ENCODE measurements at places on chromosomes 3 and 15.

GRCh38 chr15:59157840-59158700 lies 48.6 kb upstream of the LDHAL6B start:
- DNase-seq: no peak

GRCh38 chr3:57423335-57423734 lies 120.8 kb downstream of the DNAH12 start:
- DNase-seq: no peak

GRCh38 chr3:100527347-100527735 lies 34.9 kb downstream of the TMEM45A start:
- no peak for DNase-seq

- no peak for DNase-seq
These were observed 223.3 kb upstream of the CCDC54 start for GRCh38 chr3:107153981-107154380.

DNA sequence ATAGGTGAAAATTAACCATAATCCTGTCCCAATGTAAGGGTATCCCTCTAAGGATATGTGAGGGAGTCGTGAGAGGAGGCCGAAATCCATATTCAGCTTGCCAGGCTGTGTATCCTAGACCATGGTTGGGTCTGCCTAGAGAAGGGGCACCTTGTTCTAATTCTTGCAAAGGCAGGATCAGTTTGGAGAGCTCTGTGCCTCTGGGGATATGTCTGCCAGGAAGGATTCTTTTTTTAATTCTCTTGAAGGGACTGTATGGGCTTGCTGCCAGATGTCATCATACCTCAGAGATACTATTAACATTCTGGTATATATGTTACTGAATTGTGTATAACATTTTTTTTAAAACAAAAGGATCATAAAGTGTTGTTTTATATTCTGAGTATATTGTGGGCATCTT lies 2.4 kb downstream of the ATP1B3 start:
- peak; percentile 43 for DNase-seq

GRCh38 chr15:67107014-67107812 lies 41.8 kb downstream of the SMAD3 start:
- peak; percentile 99 for DNase-seq

GRCh38 chr3:45642731-45643152 lies 46.5 kb upstream of the SACM1L start:
- DNase-seq: peak; percentile 36

- DNase-seq: no peak
These were observed 24.5 kb upstream of the KLF13 start for GRCh38 chr15:31302029-31302657.

- peak; percentile 92 for DNase-seq
These were observed 1087.1 kb upstream of the ALCAM start for GRCh38 chr3:104279617-104280016.

DNA sequence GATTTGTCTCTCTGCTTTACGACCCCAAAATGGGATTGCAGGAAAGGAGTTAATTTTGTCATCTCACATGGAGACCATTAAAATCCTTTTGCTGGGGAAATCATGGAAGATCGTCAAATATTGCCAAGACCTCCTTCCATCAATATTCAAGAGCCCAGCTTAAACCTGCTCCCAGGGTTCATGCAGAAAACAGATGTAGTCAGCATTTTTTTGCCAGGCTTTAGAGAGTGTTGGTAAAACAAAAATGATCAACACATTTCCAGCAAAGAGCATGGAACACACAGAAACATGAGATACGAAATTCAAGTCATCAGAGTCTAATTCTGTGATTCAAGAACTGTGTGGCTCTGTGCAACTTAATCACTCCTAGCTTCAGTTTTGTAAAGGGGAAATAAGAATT lies 118.0 kb upstream of the ATP10A start:
- DNase-seq: no peak

- no peak for DNase-seq
These were observed 180.4 kb upstream of the STT3B start for GRCh38 chr3:31352331-31352730.

DNA sequence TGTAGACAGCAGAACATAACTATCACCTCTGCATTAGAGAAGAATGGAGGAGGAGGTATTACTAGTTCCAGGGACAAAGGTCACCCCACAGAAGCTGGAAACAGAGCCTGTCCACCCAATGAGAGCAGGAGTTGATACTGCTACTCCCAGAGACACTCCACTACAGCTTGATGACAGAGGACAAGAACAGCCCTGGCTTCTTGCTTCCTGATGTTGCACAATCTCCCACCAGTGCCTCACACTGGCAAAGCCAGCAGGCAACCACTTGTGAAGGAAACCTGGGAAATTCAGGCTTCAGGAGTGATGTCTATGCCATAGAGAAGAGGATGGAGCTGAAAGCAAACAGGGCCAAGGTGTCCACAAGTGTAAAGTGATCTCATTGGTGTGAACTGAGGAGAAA lies 78.0 kb upstream of the POU1F1 start:
- no peak for DNase-seq

- DNase-seq: peak; percentile 6
These were observed 292.2 kb downstream of the NR2F2 start for GRCh38 chr15:96622714-96623113.

DNA sequence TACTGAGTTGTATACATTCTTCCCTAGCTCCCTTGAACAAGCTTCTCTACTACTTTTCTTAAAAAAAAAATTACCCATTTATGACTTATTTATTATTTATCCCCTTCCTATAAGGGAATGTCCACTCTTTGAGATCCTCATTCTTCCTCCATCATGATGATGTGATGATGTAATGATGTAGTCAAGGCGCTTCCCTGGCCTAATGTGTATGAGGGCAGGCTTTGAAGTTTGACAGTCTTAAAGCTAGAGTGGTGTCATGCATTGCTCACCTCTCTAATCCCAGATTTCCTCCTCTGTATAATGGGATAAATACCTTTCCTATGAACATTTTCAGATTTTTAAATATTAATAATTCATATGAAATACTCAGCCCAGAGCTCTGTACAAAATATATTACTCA lies 486.0 kb upstream of the TPRG1 start:
- no peak for DNase-seq

DNA sequence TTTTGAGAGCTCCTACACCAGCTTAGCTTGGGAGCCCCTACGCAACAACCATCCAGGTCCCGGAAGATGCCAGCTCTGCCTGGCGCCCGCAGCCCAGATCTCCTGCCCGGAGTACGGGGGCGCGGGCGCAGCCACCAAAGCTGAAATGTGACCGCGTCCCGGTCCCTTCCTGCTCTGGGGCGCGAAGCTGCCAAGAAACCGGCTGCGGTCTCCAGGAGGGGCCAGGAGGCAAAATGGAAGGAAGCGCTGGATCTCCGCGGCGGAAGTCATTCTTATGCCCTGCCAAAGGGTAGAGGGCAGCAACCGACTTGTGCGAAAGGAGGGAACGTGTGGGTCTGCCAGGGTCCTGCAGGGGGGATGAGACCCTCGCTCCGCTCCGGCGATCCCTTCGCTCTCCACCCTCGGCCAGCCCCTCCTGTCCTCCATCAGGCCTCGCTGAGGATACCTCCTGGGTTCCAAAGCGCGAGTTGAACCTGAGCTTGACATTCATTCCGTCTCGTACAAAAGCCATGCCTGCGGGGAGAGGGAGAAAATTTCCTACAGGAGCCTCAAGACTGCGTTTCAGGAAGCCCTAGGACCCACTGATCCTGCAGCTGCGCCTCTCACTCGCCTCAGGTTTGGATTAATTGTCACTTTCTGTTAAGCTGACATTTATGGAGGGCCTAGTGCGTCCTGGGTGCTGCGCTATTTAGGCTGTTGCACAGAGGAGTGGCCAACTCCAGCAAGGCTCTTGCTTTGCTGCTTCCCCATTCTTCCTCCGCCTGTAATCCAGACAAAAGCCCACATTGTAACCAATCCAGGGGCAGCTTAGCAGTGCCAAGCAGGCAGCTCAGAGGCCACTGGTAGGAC lies 98.3 kb upstream of the VGLL3 start:
- DNase-seq: peak; percentile 90

DNA sequence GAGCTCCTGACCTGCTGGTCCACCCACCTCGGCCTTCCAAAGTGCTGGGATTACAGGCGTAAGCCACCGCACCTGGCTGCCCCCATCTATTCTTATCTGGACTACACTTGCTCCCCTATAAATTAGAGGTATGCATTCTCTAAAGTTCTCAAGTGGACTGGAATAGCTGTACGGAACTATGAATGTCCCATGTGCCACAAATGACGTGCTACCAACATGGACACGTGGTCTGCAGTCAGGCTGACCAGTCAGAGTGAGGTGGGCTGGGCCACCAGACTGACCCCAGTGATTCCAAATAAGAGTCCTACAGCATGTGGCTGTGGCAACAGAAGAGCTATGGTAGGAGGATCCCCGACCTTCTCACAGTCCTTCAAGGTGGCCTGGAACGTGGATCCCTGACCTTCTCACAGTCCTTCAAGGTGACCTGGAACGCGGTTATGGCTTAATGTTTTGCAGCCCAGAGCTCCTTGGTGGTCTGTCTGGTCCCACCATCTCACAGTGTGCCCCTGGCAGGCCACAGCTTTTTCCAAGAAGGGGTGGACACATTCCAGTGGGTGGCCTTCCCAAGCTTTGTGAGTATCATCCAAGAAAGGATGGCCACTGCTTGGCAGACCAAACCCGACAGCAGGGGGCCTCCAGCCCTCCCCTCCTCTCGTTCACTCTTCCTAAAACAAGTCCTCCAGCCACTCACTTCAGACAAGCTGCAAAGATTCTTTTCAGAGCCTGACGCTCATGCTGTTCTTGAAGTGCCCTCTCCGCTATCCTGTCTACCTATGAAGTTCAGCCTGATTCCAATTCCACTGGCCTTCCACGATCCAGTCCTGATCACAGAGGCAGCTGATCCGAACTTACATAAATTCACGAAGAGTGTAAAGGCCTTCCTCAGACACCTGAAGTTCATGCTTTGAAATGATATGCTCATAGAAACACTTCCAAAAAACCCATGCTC lies 4.4 kb downstream of the ADAMTS17 start:
- DNase-seq: no peak

GRCh38 chr3:11288021-11288491 lies 15.9 kb downstream of the ATG7 start:
- DNase-seq: peak; percentile 66

DNA sequence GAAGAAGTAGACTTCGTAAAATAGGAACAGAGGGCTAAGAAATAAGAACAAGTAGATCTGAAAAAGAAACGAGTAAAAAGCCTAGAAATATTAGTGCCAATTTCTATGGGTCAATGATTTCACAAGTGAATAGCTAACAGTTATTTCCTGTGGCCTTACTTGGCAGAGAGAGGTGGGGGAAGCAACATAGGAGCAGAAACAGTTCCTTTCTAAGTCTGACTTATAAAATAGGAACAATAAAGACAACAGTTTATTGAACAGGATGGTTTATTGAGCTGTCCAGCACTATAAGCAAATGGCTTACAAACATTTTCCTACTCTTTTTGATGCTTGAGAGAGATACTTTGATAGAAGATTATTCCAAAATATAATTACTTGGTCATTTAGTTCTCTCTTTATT lies 37.9 kb downstream of the AGTR1 start:
- no peak for DNase-seq

- no peak for DNase-seq
These were observed 278.6 kb downstream of the UBE2E2 start for GRCh38 chr3:23481616-23482278.

DNA sequence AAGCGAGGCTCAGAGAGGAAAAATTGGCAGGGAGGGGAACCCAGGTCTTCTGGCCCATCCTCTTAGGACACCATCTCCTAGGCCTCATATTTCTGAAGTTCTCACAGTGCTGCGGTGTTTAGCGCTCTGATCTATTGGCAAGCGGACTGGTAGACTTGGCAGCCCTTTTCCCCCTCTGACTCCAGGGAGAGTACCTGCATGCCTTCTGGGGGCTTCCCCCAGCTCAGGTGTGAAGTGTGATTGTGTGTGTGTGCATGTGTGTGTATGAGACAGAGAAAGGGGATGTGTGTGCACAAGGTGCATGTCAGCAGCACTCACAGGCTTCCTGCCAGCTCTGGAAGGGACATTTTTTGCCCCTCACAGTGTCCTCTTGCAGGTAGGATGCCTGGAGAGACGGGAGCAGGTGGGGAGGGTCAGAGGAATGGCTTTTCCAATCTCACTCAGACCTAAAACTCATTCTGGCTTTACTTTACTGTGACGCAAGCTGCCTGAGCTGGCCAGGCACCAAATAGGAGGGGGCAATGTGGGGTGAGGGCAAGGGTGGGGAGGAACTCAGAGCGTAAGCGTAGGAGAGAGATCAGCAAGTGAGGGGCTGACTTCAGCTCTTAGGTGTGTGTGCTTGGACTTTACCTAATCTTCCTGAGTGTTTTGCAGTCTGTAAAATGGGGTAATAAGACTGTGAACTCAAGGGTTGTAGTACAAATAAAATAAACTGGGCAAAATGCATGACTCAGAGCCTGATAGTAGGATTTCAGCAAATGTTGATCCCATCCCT lies 4.0 kb upstream of the IL17RE start:
- no peak for DNase-seq

DNA sequence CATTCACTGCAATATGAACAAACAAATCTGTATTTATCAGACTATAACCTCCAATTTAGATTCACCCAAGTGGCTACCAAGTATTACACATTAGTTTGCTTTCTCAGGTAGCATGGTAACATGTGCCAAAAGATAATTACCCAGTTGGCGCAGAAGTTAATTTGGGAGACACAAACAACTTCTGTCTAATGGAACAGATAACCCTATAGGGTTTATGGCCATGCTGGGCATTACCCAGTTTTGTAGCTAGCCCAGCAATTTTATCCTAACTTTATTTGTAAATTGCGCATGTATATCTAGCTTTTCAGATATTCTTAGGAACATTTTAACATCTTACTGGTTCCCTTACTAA lies 780 bp downstream of the RPL22L1 start:
- DNase-seq: peak; percentile 26

- DNase-seq: no peak
These were observed 21.3 kb downstream of the HOMER2 start for GRCh38 chr15:82931221-82931620.

DNA sequence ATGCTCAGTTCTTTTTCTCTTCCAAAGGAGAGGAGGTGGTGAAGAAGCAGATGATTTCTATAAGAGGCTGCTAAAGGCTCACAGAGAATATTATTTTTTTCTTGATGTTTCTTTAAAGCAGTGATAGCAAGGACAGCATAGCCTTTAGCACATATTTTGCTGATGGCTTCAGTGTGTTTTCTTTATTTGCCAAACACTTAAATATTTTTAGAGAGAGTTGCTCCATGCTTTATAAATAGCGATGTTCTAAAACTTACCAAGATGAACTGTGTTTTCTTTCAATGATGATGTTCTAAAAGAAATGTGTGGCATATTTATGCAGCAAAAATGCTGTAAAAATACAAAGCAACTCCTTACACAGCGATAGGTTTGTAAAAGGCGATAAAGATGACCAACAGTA lies 11.8 kb upstream of the KCNAB1 start:
- DNase-seq: no peak

GRCh38 chr3:157789162-157789561 lies 285.9 kb upstream of the VEPH1 start:
- peak; percentile 78 for DNase-seq

DNA sequence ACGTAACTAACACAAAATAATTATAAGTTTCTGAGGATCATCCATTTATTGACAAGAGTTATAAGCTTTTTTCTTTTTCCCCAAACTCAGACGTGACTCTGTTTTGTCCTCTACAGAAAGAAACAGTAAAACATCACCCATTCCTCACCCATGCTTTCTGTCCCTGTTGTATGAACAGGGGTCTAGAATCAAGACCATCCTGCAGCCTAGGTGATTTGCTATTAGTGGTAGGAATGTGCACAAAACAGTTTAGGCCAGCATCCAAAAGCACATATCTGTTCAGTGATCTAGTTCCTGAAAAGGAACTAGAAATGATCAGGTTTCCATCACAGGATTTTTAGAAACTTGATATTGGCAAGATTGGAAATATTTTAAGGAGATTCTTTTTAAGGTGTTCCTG lies 527.6 kb downstream of the SOX2 start:
- no peak for DNase-seq

Data from ELR (cell line).